ENCODE measurements at places on chromosomes 11 and 22. TPM values are rescaled to one million over a fixed set of nuclear protein-coding genes. Genes with fewer than 3 reads are reported as not detected.

DNA sequence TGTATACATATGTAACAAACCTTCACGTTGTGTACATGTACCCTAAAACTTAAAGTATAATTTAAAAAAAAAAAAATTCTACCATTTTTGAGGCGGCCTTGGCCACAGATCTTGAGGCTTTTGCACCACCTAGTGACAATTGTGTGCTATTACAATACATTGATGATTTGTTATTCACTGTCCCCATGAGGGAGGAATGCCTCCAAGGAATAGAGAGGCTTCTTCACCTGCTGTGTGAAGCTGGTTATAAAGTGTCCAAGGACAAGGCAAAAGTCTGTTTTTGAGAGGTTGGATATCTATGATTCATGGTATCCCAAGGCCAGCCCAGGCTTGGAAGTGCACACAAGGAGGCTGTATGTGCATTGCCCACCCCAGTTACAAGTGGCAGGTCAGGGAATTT is 30.7 kb downstream of the SLC22A25 start:
- ATAC-seq, result no peak

Gene ASPHD2
- total RNA-seq, result 1.0 TPM

Gene OR10G8
- not detected for total RNA-seq

- no peak for ATAC-seq
Observed at GRCh38 chr11:24199461-24199860, 297.4 kb upstream of the LUZP2 start.

Gene IL17REL
- not detected for total RNA-seq

GRCh38 chr11:1049431-1049891 is 12.9 kb upstream of the MUC6 start:
- no peak for ATAC-seq

DNA sequence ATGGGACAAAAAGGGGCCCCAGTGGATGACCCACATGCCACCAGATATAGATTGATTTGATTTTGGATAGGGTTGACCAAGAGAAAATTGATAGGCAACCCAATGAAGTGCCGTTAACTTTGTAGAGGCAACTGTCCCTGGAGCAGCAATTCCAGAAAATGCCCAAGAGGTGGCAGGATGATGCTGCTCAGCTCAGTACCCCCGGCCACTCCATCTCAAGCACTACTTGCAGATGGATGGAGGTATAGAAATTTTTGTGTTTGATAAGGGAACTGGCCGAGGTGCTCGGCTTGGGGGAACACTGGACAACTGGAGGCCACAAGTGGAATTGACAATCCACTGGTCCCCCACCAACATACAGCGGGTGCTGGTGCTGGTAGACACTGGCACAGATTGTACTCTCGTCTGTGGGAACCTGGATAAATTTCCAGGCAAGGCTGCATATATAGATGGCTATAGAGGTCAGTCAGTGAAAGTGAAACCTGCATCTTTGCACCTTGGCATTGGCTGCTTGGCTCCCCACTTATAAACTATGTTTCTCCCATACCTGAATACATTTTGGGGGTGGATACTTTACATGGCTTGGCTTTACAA is 86.3 kb downstream of the CCDC83 start:
- peak; percentile 60 for ATAC-seq

- ATAC-seq, result no peak
Observed at GRCh38 chr11:123062892-123063825, 1.2 kb upstream of the HSPA8 start.

Gene MS4A6A
- total RNA-seq, result 119 TPM

DNA sequence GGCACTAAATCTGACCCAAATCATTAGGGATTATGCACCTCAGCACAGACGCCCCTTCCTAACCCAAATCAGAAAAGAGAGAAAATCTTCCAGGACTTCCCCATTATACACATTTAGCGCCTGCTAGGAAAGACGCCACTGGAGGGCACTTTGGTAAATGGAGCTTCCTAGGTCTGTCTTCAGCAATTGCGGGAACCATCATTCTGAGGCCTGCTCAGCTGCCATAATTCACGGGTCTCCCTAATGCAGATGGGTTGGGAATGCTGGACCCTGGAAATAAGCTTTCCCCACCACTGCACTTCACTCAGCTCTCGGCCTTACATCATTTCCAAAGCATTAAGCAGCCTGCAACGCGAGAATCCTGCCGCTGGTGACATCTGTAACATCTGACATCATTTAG is 86.2 kb upstream of the OPCML start:
- no peak for ATAC-seq

DNA sequence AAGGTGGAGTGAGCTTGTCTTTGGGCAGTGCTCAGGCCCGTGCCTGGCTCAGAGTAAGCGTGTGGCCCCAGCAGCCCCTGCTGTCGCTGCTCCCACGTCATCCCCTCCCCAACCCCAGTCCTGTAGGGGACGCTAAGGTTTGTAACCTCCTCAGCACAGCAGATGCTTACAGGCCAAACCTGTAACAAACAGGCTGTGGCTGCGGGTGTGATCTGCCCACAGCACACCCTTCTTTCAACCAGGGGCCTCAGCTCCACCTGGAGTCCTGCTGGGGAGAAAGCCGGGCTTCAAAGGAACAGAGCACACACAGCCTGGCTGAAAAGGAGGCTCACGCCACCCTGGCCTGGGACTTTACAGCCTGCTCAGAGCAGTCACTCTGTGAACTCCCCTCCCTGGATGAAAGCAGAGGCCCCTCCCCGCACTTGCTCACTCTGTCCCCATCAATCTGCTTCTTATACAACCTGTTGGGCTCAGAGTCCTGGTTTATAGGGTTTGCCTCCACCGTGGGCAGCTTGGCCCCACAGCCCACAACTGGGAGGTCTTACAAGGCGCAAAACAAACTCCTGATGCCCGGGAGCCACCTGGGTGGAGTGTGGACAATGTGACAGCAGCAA is 54.3 kb downstream of the SCUBE1 start:
- no peak for ATAC-seq

Gene OR5A1
- total RNA-seq, result not detected

- no peak for ATAC-seq
Observed at GRCh38 chr11:33116535-33116934, 44.7 kb downstream of the CSTF3 start.

- no peak for ATAC-seq
Observed at GRCh38 chr11:62592146-62592815, 958 bp upstream of the TUT1 start.

GRCh38 chr11:68196219-68196618 is 16.9 kb downstream of the KMT5B start:
- no peak for ATAC-seq

DNA sequence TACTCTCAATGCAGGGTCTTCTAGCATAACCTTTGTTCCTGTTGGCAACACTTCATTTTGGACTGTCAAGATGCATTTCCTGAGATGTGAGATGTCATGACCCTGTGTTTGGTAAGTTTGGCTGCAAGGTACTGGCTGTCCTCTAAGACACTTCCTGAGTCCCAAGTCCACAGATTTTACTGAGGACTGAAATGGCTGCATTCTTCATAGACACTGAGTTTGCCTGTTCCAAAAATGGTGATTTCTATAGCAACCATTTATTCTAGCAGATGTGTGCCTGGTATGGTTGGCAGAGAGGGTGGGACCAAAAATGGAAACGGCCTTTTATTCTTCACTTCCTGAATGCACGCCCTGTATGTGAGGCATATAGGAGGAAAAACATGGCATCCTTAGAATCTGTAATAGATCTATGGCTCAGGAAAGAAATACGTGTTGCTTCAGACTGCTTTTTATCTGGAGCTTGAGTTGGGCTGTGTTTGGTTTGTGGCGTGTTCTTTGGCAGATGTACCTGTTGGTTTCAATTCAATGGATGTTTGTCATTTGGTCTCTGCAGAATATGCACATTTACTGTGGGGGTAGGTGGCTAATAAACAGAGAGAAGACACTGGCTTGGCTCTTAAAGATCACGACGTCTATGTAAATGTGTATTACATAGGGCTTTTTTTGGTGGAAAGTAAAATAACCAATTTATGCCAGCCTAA is 62.4 kb downstream of the ZBTB16 start:
- ATAC-seq, result no peak

DNA sequence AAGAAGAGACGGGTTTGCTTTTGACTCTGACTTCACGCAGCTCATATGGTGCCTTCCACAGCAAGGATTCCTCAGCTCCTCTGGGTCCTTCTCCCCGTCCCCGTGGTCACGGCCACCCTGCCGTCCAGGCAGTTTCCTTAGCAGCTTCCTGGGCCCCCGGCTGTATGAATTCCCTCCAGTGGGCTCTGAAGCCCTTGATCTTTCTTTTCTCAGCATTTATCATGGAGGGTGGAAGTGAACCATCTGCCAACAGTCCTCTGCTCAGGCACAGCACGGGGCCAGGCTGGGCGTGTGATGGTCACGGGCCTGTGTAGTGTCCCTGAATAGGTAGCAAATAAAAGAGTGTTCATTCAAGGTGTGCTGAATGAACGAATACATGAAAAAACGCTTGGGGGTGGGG is 782.4 kb downstream of the BRD1 start:
- no peak for ATAC-seq

DNA sequence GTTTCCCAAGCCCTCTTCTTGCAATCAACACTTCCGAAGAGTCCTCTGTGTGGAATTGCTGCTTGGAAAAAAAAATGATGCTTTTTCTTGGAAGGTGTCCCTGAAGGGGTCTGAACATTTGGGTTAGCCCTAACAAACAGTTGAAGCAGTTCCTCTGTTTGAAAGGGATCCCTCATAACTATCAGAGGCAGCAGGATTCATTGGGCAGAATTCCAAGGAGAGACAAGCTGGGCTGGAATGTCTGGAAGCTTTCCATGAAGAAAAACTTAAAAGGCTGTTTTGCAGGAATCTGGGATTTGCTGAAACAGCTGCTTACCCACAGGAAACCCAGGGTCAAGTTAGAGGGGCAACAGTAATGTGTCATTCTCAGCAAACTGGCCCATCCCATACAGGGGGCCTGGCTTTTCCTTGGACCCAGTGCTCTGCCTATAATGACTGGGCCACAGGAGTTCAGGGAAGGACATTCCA is 3.1 kb downstream of the CSNK2A3 start:
- ATAC-seq, result peak; percentile 59

- no peak for ATAC-seq
Observed at GRCh38 chr11:19209617-19210370, 8.0 kb upstream of the CSRP3 start.

GRCh38 chr22:40157330-40157945 is 20.3 kb upstream of the TNRC6B start:
- ATAC-seq, result no peak

GRCh38 chr11:6962673-6963072 is 36.4 kb downstream of the ZNF215 start:
- no peak for ATAC-seq

GRCh38 chr11:129075757-129076156 is 116.4 kb downstream of the ARHGAP32 start:
- ATAC-seq, result no peak

DNA sequence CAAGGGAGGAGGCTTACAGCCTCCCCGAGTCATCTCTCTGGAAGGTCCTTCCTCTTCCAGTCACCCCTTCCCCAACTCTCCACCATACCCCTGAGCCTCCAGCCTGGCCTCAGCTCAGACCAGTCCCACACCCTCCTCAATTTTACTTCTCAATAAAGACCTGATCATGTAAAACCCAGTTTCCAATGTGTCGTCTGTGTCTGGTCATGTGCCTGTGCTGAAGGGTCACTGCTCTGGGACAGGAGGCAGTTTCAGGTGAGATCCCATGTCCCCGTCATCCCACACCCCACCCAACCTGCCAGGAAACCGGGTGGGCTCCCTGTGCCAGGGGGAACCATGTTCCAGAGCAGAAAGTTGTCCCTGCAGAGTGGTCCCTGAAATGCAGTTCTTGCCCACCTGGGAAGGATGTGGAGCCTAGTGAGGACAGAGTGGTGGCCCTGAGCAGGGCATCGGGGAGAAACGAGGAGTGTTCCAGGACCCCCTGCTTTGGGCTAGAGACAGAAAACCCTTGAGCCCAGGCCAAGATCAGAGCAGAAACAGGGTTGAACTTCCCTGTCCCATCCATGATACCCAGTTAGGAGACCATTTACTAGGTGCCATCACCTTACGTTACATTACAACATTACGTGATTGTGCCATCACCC is 19.4 kb downstream of the IGLL5 start:
- no peak for ATAC-seq

Gene NXPE1
- not detected for total RNA-seq

DNA sequence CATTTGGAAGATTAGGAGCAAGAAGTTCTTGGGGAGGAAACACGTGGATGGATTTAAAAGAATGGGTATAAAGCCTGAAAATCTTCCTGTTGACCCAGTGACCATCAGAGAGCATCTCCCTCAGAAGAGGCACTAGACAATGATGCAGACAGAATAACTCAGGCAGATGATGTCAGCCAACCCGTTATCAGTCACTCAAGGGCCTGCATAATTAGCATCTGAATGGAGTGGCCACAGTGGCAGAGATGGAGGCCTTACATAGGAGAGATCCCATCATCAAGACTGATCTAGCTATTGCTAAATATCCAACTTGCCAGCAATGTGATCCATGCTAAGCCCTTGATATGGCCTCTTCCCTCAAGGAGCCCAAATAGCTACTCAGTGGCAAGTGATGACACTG is 70.7 kb upstream of the CD82 start:
- no peak for ATAC-seq

DNA sequence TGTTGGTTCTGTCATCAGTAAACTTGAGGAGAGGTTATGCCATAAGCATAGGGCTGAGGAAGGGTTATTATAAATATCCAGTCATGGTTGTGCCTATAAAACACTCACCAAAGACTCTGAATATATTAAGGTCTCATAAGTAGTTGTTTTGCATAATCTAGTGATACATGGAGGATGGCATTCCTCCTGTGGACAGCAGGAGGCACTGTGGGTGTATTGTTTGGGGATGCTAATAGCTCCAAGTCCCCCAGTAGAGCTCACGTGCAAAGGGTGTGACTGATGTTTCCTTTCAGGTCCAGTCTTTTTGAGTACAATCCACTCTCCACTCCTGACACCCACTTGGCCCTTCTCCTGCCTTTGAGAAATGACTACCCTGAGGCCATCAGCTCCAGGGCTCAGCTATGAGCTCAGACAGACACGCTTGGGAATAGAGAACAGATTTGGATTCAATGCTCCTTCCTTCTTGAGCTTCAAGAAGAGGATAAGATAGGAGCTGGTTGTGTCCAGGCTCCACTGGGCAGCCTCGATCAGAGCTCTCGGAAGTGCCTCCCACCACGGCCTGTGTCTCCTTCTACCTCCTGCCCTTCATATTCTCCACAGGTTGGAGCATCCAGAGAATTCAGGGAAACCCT is 85.2 kb upstream of the IGLL5 start:
- no peak for ATAC-seq

DNA sequence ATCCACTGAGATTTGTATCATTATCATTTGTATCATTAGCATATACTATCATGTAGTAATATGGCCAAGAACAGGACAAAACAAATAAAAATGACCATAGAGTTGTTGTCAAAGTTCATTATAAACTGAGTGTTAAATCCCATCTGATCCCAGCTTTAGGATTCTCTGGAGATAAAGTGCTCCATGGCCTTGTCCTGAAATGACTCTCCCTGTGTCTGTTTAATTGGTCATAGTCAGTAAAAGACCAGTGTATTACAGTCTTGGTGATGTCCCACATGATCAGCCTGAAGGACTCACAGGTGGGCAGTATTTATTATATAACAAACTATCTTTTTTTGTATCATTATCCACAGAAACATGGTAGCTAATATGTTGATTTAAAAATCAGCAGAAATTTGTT is 361.6 kb downstream of the TMEM135 start:
- ATAC-seq, result no peak

- ATAC-seq, result no peak
Observed at GRCh38 chr11:79383874-79384273, 57.0 kb downstream of the TENM4 start.

- no peak for ATAC-seq
Observed at GRCh38 chr11:46661836-46662235, 38.6 kb downstream of the ARHGAP1 start.

- ATAC-seq, result no peak
Observed at GRCh38 chr11:66766681-66767080, 37.7 kb upstream of the SPTBN2 start.
